Sigmoid colon (tissue), 7 donors: ENCODE measurements at places on chromosomes 7 and 10.

DNA sequence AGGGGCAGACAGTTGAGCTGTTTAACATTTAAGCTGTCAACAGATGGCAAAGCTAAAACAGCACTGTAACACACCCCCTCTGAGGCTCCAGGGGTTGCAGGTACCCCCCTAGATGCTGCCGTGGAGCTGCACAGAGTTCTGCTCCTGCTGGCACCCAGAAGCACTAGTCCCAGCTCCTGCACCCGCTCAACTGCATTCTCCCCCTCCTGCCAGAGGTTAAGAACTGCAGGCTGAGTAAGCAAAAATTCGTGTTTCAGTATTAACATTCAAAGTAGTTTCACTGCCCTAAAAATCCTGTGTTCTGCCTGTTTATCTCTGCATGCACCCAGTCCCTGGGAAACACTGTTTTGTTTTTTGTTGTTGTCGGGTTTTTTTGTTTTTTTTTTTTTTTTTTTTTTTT is 790.8 kb upstream of the KCND2 start:
- DNase-seq = no peak

- no peak for DNase-seq
These were observed 179.5 kb upstream of the RNF32 start for GRCh38 chr7:156460858-156461627.

GRCh38 chr7:33477719-33478480 is 348.5 kb downstream of the BBS9 start:
- DNase-seq = no peak

DNA sequence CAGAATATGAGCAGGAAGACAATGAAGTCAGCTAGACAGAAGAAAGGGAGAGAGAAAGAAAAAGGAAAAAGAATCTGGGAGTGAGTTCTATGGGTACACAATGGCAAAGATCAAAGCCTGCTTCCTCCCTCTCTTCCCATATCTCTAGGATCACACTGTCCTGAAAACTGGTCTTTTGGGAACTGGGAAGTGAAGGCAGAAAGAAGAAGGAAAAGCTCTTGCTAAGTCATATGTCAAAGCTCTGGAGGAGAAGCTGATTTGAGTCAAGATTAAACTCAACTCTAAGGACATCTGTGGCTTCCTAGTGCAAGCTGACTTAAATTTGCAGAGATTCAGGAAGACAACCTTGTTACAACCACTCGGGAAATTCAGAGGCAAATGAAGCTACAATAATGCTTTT is 147.5 kb downstream of the DOCK4 start:
- DNase-seq = no peak

GRCh38 chr7:99694201-99694911 is 14.6 kb upstream of the CYP3A5 start:
- no peak for DNase-seq

GRCh38 chr7:101991860-101992259 is 174.4 kb downstream of the CUX1 start:
- DNase-seq = no peak

DNA sequence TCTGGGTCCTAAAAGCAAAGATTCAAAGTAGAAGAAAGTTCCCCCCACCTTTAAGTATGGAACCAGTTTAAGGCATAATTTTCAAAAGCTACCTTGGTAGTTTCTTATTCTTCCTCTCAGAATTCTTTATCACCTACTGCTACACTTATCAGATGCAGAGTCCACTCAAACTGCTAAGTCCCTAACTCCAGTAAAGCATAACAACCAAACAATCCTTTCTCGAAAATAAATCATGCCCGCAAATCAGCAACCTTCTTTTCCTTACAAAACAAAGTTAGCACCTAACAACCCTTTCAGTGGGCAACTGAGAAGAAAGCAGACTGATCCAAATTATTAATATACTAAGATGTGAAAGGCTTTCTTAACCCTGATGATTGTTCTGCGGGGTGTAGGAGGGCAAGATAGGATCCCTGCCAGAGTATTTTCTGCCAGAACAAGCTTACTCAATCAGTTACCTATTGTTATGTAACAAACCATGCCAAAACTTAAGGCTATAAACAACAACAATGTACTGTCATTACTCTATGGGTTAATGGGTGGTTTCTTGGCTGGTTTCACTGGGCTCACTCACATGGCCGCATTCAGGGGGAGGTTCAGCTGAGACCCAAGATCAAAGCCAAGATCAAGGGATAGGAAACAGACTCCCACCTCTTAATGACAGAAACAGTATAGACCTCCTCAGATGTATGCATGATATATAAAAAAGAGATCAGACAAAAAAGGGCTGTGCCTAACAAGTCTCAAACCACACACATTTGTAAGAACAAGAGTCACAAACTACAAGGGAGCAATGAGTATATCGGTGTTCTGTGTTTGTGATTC is 42.0 kb downstream of the CCDC6 start:
- DNase-seq = no peak

- DNase-seq = no peak
These were observed 5.4 kb downstream of the IDI1 start for GRCh38 chr10:1043532-1043995.

GRCh38 chr7:51636503-51636902 is 319.9 kb upstream of the COBL start:
- DNase-seq = no peak

DNA sequence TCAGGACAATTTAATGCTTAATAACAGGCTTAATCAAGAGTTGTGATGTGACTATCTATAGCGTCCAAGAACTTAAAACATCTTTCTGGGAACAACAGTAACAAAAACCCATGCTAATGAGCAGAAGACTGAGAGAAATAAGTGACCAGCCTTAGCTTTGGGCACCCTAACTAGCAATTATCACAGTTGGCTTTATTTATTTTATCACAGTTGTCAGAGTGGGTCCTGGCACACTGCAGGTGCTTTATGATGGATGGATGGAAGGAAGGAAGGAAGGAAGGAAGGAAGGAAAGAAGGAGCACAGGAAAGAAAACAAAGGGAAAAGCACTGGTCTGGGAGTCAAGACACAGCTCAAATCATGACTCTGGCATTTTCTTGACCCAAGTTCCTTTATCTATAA is 181.1 kb downstream of the SKAP2 start:
- DNase-seq = no peak

DNA sequence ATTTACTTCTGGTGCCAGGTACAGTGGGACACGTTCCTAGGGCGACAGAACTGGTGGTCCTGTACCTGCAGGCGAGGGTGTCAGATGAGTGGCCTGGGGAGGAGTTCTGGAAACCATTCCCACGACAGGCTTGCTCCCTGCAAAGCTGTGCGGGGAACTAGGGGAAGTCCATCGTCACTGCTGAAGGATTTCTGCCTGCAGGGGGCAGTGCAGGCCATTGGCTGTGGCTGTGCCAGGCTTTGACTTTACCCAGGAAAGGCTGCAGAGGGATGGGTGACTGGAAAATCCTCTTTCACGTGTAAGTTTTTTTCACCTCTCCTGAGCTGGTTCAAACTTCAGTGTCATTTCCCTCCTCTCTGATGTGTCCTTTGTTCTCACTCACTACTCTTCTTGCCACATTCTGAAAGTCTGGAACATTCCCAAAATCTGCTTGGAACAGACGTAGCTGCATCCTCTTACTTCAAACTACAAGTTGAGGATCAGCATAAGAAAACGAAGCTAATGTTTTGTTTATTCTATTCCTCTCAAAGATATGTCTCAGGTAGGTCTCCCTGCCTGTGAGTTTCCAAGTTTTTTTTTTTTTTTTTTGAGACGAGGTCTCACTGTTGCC is 126.5 kb downstream of the SH2D4B start:
- peak; percentile 69 for DNase-seq

- no peak for DNase-seq
These were observed 1.1 kb upstream of the MTPAP start for GRCh38 chr10:30349967-30350735.

GRCh38 chr7:939843-940242 is 14.6 kb downstream of the ADAP1 start:
- no peak for DNase-seq

- DNase-seq = no peak
These were observed 87.7 kb upstream of the PRKCQ start for GRCh38 chr10:6667679-6668270.

- DNase-seq = no peak
These were observed 156.7 kb downstream of the MBL2 start for GRCh38 chr10:52615756-52616394.

DNA sequence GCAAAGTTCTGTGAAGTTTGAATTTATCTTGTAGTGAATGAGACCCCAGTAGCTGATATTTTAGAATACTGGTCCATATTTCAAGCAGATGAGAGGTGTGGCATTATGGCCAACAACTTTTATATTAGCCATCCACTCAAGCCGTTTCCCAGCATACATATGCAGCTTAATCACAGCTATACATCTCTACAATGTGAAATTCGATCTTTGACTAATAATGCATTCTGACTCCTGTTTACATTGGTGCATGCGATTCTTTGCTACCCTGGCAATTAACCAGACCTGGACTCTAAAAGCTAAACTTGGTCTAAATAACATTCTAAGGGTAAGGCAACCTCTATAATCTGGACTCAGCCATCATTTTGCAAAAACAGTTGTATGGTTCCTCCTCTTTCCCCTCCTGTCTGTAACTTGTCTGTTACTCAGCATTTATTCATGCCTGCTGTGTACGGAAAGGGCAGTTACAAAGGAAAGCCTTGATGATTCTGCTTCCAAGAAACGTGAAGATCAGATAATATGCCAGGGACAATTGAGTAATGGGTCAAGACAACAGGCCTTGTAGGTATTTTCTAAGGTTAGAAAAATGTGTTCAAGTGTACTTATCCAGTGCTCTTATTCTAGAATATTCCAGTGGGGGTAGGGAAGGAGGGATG is 50.6 kb downstream of the PNLIPRP2 start:
- DNase-seq = no peak

- DNase-seq = peak; percentile 80
These were observed 86.2 kb upstream of the DYNC1I1 start for GRCh38 chr7:95686109-95686508.

GRCh38 chr7:26500749-26501352 is 209.2 kb downstream of the SNX10 start:
- no peak for DNase-seq

GRCh38 chr10:48399056-48399541 is 92.6 kb downstream of the MAPK8 start:
- no peak for DNase-seq

GRCh38 chr10:125238682-125239081 is 78.3 kb upstream of the CTBP2 start:
- DNase-seq = no peak

- DNase-seq = no peak
These were observed 18.3 kb upstream of the SLC29A3 start for GRCh38 chr10:71300555-71301370.

GRCh38 chr10:82378146-82378545 is 503.2 kb downstream of the NRG3 start:
- DNase-seq = no peak

- no peak for DNase-seq
These were observed 230.9 kb downstream of the BICC1 start for GRCh38 chr10:58743466-58744115.

DNA sequence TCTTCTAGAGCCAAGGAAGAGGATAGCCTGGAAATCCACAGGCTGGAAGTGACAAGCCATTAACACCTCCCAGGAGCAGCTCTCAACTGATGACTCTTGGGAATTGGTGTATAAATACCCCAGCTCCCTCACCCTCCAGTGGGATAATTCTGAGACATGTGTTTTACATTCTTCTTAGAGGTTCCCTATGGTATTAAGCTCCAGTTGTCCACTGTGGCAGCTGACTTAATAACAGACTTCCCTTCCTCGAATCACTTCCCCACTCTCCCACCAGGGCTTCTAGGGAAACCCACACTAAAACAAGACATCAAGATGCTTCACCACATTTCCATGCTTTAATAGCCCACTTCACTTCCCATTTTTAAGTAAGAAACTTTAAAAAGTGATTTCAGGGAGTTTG is 47.2 kb downstream of the FAM107B start:
- DNase-seq = no peak

- no peak for DNase-seq
These were observed 11.1 kb upstream of the INA start for GRCh38 chr10:103265717-103266329.

- DNase-seq = no peak
These were observed 35.3 kb upstream of the ZNF488 start for GRCh38 chr10:47419421-47419820.

DNA sequence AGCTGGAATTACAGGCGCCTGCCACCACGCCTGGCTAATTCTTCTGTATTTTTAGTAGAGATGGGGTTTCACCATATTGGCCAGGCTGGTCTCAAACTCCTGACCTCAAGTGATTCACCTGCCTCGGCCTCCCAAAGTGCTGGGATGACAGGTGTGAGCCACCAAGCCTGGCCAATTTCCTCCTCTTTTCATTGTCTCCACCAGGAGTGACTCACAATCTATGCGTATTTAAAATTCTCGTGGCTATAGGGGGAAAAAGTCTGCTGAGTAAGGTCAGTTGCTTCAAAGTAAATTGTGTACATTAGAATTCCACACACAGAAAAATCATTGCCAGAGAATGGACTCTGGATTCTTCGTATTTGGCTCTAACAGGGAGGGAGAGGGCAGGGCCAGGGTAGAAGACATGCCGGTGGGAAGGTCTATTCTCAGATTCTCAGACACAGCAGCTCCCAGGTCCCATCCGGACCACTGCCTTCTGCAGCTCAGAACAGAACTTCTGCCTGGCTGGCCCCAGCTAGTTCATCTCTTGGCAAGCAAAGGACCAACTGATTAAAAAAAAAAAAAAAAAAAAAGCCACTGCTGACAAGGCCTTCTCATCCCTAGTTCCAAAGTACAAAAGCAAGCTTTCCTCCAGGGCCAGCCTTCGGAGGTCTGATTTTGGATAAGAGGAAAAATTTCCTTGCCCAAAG is 22.2 kb downstream of the PSPH start:
- no peak for DNase-seq

GRCh38 chr7:117661328-117661727 is 181.5 kb downstream of the CFTR start:
- no peak for DNase-seq

DNA sequence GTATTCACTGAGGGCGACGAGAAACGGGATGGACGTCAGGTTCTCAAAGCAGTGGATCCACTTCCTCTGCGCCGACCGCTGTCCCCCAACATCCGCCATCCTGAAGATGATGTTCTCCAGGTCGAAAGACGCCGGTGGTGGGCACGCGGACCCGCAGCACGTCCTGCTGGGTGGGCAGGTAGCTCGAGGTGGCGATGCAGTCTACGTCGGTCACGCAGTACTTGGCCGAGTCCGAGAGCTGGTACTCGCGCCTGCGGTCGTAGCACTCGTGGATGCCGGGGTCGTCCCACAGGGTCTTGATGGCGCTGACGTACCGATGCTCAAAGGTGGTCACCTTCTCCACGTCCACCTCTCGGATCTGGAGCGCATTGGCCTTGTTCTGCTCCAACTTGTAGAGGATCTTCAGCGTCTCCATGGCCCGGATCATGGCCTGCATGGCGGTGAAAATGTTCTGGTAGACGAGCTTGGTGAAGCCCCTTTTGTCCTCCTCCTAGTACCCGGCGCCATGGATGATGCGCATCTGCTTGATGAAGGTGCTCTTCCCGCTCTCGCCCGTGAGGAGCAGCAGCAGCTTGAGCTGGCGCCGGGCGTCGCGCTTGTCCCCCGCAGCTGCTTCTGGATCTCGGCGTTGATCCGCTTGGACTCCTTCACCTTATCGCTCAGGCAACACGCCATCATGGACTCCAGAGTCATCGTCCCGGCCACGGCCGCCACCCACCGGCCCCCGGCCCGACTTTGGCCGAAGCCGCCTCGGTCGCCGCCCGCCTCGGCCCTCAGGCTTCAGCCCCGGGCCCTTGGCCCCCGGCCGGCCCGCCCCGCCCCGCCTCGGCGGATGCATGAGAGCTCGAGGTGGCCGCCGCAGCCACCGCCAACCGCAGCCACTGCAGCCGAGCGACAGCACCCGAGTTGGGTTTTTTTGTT is 122.9 kb upstream of the KCTD7 start:
- DNase-seq = peak; percentile 62

GRCh38 chr7:149825567-149826343 is 12.4 kb upstream of the ZNF862 start:
- DNase-seq = no peak
